ENCODE measurements at places on chromosomes 2 and 18.

DNA sequence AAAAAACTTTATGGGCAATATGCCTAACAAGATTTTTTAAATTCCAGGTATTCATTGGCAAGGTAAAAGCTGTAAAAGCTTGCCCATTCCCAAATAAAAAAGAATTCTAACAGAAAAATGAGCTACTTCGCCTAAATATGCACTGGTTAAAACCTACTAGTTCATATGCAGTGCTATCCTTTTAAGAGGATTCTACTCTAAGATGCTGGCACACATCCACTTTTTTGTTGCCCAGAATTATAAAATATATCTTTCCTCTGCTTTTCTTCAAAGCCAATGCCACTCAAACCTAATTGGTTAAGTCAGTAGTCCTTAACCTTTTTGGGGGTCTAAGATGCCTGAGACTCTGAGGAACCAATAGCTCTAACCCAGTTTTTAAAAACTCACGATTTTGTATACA lies 3.2 kb downstream of the XPO1 start:
- no peak for DNase-seq

DNA sequence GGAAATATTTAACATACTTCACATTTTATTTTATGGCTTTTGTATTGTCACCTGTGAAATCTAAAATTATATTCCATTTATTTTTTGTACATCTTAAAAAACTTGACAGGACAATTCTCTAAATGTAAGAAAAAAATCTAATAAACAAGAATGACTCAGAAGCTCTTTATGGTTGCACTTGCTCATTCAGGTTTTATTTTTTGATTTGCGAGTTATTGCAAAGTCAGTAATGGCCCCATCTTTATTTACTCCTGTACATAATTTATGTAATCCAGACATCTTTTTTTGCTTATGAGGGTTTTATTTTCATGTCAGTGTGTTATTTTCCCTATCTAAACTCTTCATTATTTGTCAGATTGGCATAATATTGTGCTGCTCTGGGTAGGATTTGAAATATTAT lies 145.1 kb downstream of the MBD5 start:
- no peak for DNase-seq

DNA sequence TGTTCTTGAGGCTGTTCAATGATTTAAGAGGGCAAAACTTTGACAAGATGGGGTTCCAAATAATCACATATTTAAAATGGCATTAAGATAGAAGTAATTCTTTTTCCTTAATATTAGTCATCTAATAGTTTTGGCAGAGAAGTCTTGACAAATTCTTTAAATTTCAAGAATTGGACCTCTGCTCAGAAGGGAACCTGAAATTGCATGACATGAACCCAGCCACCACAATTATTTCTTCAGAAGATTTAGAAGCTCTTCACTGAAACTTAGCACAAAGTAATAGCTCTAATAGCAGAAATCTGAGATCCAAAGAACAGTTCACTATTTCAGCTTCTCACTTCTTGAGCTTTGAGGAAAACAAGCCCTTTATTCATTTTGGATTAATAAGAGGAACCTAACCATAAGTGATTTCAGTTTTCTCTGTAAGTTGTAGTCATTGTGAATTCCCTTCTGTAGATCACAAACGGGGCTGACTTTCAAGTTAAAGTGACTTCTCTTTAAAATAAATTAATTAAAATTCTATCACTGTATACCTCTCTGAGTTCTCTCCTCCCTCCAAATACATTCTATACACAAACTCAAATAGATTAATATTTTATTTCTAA lies 100.6 kb upstream of the ITGA4 start:
- DNase-seq: no peak

DNA sequence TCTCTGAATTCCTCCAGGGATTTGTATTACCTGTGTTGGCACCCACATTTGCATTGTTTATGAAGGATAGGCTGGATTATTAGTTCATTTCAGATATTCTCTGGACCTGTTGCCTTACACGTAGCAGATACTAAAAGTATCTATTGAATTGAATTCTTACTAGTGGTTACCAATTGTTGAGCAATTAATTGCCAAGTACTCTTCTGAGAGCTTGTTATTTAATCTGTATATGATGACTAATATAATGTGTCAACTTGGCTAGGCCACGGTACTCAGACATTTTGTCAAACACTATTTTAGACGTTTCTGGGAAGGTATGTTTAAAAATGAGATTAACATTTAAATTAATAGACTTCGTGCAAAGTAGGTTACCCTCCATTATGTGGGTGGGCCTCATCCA lies 2.5 kb upstream of the SPP2 start:
- no peak for DNase-seq

GRCh38 chr2:26298286-26298637 lies 47.7 kb upstream of the SELENOI start:
- DNase-seq: no peak

GRCh38 chr2:63663013-63663864 lies 74.5 kb downstream of the MDH1 start:
- DNase-seq: no peak

- DNase-seq: no peak
Measured at GRCh38 chr2:241265506-241265905, 50.0 kb downstream of the HDLBP start.

GRCh38 chr2:237696461-237696860 lies 69.1 kb downstream of the LRRFIP1 start:
- DNase-seq: no peak

DNA sequence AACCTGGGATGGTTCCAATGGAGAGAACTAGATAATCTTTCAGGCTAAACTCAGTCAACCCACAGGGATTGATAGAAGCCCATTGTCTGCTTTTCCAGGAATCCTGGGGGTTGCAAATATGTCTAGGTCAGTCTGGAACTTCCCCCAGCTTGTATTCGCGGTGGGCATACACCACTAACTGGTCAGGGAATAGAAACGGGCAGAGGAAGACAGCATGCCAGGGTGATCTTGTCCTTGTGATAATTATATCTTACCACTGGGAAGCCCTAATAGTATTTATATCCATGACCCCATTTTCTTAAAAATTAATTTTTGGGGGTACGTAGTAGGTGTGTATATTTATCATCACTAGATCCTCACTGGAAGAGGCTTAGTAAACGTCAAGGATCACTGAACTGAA lies 101.9 kb downstream of the SETBP1 start:
- DNase-seq: no peak

DNA sequence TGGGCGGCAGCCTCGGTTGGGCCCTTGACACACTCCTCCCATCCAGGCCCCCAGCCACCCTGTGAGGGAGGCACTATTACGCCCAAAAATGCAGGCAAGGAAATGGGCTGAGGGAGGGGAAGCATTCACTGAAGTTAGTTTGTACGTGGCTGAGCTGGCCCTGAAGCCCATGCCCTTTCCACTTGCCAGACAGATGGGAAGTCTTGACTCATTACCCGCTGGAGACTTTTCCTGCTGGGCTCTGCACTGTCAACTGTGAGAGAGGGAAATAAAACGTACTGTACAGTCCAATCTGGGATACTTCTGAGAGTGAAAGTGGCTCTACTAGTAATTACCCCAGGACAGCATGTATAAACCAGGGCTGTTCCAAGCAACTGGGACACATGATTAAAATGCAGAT lies 125.9 kb downstream of the MSH2 start:
- DNase-seq: no peak

DNA sequence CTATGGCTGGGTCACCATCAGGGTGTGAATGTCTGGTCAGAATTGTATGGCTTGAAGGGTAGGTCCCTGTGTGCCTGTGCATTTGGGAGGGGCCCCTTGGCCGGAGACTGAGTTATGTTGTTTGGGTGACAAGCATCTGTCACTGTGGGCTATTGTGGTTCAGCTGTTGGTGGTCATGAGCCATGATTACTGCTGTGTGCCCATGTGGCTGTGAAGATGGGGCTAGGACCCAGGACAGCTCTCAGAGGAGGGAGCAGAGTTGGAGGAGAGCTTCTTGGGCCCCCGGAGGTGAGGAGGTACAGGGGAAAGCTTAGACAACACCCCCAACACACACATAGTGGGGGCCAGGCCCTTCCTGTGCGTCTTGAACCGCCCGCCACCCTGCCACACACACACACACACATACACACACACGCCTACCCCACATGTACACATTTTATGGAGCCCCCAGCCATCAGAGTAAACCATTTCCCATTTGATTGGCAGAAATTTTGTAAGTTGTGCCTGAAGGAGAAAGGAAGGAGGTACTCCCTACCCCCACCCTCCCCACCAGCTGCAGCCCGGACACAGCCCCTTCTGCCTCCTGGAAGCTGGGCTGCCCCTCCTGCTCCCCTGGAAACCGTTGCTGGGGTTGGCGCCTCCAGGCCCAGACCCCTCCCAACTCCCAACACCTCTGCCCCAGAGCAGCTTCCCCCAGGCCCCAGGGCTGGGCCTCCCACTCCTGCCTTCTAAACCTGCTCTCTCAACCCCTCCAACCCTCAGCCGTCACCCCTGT lies 2.0 kb downstream of the GAREM2 start:
- no peak for DNase-seq

GRCh38 chr18:78245451-78245850 lies 734.2 kb upstream of the SALL3 start:
- no peak for DNase-seq

DNA sequence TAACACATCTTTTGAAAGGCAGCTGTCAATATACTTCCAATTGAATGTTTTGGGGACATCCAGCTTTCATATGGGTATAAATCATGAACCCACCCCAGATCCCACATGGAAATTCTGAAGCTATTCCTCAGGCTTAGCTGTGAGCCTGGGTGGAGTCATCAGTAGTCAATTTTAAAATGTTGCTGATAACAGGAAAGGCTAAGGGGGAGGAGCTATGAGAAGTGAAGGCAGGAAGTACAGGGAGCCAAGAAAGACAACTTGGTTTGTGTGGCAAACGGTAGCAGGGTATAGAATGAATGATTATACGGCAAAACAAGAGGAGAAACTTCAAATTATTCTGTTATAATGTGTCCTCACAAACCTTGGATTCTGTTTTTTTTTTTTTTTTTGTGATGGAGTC lies 108.6 kb downstream of the QPCT start:
- no peak for DNase-seq

DNA sequence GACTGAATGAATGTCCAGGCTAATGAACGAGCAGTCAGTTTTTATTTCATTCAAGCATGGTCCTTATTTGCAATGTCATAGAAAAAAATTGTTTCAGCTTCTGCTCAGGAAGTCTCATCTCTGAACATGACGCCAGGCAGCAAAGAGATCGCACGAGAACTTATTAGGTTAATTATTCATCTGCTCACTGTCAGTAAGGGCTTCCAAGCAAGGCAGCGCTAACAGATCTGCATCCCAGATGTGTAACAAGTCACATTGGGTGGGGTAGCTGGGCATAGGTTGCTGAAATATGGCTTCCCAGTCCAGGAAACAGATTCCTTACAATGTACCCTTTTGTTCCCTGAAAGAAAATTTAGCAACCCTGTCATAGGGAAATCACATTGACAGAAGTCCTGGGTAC lies 63.5 kb downstream of the ANKRD44 start:
- DNase-seq: no peak

- DNase-seq: no peak
Measured at GRCh38 chr2:212915121-212915782, 236.2 kb downstream of the IKZF2 start.

DNA sequence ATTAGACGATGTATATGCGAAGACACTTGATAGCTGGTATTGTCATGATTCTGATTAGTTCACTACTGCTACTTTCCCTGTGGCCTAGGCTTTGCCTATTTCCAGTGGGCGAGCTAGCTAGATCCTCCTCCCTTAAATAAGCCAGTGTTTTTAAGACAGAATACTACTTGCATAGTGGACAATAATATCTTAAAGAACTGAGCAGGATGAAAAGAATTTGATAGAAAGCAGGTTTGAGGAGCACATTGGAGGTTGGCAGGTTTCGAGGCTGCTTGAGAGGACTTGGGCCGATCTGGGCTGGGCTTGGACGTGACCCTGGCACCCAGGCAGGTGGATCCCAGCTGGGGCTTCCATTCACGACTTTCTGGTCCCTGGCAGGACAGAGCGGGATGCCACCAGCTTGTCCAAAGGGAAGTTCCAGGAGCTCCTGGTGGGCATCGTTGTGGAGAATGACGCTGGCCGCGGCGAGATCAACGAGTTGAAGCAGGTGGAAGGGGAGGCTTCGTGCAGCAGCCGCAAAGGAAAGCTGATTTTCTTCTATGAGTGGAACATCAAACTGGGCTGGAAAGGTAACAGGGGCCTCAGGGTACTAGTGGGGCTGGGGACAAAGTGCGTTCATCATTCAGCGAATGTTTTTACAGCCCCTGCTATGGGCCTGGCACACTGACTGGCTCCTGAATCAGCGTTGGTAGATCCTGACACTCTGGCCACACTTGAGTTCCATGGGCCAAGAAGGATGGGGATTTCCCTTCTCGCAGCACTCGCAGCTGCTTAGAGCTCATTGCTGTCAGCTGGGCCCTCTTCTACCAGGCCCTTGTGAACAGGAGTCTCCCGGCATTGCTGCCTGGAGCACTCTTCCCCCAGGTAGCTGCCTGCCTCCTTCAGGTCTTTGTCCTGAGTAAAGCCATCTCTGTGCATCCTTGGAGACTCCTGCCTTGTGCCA lies 16.9 kb downstream of the C2orf74 start:
- no peak for DNase-seq

- DNase-seq: no peak
Measured at GRCh38 chr2:159226059-159226461, 60.4 kb downstream of the WDSUB1 start.

DNA sequence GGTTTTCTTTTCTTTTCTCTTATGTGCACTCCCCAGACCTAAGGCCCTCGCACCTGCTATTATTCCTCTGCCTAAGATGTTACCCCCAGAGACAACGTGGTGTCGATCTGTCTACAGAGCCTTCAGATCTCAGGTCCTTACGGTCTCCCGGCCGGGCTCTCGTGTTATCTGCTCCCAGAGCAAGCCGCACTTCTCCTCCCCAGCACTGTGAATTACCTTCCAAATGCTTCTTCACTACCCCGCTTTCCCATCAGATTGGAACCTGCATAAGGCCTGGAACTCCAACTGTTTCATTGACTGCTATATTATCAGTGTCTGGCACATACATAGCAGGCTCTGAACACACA lies 71.2 kb upstream of the ODC1 start:
- DNase-seq: no peak

- DNase-seq: no peak
Measured at GRCh38 chr2:8058652-8059051, 623.2 kb upstream of the ID2 start.

- DNase-seq: no peak
Measured at GRCh38 chr2:43220229-43220751, 6.1 kb downstream of the ZFP36L2 start.

DNA sequence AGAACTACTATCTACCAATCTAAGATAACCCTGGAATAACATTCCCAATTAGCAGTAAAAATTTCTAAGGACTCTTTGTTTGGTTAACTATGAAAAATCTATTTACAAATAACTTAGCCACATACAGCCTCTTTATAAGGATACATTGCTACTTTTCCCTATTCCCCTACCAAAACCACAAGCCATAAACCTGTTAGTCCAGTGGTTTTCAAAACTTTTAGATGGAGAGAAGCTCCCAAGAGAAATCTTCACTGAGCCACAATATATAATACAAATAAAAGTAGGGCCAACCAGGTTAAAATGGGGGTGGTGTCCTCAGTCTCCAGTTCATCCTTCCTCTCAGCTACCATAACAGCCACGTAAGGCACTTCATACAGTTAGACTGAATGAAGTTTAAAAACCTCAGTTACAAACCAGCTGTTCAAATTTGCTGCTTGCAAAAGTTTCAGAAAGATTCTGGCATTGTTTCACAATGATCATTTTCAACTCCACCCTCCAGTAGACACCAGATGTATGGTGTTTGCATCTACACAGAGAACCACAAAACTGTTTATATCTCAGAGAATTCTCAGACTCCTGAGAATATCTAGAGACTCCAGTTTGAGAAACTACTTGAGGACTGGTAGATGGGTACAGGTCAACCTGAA lies 26.0 kb downstream of the SOS1 start:
- DNase-seq: no peak

- DNase-seq: no peak
Measured at GRCh38 chr2:126392889-126393288, 263.1 kb upstream of the GYPC start.
